ENCODE measurements at places on chromosomes 12 and 14.

- DNase-seq, result no peak
Measured at GRCh38 chr14:68891851-68892660, 87.0 kb downstream of the ACTN1 start.

DNA sequence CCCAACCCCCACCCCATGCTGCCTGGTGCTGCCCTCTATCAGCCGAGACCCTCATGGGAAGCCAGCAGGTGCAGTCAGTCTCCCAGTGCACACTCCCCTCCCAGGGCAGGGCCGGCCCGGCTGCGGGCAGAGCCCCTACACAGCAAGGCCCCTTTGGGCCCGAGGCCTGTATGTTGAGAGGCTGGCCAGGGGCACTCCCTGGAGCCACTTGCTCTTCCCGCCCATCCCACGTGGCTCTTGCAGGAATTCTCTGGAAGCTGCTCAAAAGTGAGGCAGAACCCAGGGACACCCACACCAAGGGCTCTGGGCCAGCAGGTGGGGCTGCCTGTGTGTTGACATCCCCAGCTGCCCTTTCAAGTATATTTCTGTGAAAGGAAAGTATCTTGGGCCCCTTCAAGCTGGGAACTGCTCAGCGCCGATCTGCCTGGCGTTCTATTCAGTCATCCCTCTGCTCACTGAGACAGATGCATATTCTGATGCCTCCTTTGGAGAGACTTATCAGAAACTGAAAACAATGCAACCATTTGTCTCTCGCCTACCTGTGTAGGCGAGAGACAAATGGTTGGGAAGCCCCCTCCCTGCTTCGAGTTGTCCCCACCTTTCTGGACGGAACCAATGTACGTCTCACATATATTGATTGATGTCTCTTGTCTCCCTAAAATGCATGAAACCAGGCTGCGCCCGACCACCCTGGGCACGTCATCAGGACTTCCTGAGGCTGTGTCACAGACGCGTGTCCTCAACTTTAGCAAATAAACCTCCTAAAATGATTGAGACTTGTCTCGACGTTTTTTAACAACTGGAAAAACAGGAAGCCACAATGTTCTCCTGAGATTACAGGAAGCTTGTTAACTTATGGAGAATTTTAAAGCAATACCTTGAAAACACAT is 6.0 kb downstream of the GPR132 start:
- no peak for DNase-seq

- no peak for DNase-seq
Measured at GRCh38 chr12:105775343-105775742, 363.4 kb downstream of the NUAK1 start.

- DNase-seq, result peak; percentile 2
Measured at GRCh38 chr12:22658214-22658613, 33.2 kb downstream of the ETNK1 start.

DNA sequence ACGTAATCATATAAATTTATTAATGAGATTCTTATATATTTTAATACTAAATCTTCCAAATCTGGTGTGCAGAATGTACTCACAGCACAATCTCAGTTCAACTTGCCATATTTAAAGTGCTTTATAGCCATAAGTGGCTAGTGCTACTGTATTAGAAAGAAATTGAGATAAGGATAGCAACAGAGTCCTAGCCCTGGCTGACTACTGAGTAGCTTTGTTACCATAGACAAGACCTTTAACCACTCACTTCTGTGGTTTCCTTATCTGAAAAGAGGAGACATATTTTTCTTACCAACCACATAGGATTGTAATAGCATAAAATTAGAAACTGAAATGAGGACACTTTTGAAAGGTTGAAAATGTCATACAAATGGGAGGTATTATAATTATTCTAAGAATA is 2.0 kb upstream of the CHURC1 start:
- no peak for DNase-seq

DNA sequence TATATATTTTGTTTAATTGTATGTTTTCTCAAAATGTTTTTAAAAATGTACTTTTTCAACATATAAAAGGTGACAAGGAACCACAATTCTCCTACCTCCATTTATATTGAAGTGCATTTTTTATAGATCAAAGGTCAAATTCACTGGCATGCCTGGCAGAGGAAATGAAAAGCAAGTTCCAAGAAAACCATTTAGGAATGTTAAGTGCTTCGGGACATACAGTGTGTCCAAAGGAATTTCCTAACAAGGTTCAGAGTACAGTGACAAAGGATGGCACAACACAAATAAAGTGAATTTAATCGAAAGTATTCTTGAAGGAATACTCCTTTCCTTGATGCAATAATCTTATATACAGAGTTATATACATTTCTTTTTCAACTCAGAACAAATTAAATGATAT is 242.3 kb downstream of the CCER1 start:
- peak; percentile 10 for DNase-seq

DNA sequence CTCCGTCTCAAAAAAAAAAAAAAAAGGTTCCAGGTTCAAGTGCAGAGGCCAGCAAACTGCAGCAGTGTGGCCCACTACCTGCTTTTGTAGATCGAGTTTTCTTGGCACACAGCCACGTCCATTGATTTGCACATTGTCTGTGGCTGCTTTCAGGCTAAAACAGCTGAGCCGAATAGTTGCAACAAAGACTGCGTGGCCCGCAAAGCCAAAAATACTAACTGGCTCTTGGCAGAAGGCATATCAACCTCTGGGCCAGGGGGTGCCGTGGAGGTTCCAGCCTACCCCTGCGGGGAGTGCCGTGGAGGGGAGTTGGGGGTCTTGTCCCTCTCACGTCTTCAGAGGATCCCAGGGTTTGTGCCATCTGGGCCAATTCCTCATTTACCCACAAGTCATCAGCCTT is 170.1 kb downstream of the ADGRD1 start:
- DNase-seq, result no peak

- DNase-seq, result no peak
Measured at GRCh38 chr12:40726366-40726765, 34.1 kb downstream of the CNTN1 start.

DNA sequence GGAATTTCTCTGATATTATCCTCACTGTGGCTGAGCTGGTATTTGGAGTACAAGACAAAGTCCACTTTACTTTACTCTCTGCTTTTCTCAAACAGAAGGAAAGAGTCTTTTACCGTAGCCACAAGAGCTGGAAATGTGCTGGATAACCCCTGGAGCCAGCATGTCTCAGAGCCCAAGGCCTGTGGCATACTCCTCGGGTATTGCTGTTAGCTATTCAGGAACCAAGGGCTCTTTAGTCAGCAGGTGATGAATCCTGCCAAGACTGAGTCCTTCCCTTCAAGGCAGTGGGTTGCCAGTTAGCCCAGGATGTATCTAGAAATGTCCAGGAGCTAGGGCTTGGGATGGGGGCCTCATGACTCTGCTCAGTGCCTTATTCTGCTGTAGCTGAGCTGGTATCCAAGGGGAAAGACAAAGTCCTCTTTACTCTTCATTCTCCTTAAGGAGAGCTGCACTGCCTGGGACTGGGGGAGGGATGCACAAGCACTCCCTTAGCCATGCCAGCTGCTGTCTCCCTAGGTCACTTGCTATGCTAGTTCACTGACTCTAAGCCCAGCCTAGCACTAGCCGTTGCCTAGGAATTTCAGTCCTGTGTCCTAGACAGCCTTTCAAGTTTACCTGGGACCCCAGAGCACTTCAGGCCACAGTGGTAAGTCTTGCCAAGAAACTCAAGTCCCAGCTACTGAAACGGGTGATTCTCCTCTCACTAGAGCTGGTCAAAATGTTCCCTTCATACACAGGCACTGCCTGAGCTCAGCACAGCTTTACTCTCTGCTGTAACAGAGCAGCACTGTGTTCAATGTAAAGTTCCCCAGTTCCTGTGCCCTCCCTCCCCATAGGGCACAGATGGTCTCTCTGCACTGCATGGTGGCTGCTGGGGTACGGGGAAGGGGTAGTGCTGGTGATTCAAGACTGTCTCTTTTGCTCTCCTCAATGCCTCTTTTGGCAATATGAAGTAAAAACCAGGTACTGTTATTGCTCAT is 136.4 kb downstream of the SLC35F4 start:
- DNase-seq, result no peak

- no peak for DNase-seq
Measured at GRCh38 chr14:22761734-22762133, 4.8 kb upstream of the OXA1L start.

- no peak for DNase-seq
Measured at GRCh38 chr14:47606566-47606965, 68.8 kb downstream of the MDGA2 start.

DNA sequence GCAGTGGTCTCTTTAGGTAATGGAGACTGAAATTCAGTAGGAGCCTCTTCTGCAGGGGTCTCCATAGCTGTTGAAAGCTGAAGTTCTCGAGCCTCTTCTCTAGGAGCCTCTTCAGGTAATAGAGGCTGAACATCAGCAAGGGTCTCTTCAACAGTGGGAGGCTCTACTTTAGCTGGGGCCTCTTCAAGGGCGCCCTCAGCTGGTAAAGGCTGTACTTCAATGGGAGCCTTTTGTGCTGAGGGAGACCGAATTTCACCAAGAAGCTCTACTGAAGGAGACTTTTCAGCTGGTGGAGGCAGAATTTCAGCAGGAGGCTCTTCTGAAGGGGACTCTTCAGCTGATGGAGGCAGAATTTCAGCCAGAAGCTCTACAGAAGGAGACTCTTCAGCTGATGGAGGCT is 1.5 kb downstream of the FSCB start:
- DNase-seq, result no peak

DNA sequence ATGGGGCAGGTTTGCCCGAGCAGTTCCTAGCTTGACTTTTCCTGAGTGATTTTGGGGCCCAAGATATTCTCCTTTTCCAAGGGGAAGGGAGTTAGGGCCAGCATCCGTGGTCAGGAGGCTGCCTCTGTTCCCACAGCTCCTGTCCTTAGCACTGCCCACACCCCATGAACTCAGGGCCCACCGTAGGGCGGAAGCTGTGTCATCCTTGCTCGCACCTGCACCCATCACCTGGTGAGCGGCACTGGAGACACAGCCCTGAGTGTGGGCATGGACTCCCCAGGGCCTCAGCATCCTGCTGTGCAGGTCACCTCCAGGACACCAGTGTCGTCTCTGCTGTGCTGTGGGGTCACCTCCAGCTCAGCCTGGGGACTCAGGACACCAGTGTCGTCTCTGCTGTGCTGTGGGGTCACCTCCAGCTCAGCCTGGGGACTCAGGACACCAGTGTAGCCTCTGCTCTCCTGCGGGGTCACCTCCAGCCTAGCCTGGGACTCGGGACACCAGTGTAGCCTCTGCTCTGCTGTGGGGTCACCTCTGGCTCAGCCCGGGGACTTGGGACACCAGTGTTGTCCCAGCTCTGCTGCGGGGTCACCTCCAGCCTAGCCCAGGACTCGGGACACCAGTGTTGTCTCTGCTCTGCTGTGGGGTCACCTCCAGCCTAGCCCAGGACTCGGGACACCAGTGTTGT is 322.9 kb downstream of the ADGRD1 start:
- no peak for DNase-seq

- DNase-seq, result no peak
Measured at GRCh38 chr12:27276275-27276674, 32.2 kb downstream of the STK38L start.

GRCh38 chr14:99073431-99073830 is 198.6 kb downstream of the BCL11B start:
- DNase-seq, result no peak

GRCh38 chr12:4047421-4047820 is 174.2 kb upstream of the PARP11 start:
- DNase-seq, result no peak

DNA sequence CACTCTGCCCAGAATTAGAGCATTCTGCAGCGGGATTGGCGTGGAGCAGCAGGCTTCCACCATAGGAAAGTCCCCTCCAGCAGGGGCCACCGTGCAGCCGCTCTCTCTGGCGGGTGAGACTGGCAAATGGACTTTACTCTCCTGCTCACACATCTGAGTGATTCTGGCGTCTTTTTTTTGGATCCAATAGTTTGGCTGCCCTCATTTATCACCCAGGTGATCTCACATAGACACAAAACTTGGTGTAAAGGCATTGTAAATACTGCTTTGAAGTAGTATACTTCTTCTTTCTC is 130.3 kb downstream of the TGFB3 start:
- DNase-seq, result no peak

- no peak for DNase-seq
Measured at GRCh38 chr14:59755409-59756135, 115.0 kb downstream of the RTN1 start.

GRCh38 chr14:102786768-102787167 is 9.5 kb downstream of the TRAF3 start:
- no peak for DNase-seq

DNA sequence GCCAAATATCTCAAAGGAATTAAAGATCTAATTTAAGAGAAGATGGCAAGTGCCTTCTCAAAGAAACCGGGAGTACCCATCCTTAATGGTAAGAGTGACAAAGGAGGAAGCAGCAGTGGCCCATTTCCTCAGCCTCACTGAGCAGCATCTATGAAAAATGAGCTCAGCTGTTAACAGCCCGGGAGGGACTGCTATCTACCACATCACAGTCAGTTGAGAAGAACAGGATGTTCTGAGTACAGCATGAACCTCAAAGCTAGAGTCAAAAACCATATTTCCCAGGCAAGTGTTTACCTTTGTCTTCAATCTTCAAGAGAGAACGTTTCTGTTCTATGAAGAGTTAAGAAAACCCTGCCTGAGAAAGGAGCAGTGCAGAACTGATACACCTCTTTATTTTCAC is 115.0 kb downstream of the BTG1 start:
- no peak for DNase-seq

DNA sequence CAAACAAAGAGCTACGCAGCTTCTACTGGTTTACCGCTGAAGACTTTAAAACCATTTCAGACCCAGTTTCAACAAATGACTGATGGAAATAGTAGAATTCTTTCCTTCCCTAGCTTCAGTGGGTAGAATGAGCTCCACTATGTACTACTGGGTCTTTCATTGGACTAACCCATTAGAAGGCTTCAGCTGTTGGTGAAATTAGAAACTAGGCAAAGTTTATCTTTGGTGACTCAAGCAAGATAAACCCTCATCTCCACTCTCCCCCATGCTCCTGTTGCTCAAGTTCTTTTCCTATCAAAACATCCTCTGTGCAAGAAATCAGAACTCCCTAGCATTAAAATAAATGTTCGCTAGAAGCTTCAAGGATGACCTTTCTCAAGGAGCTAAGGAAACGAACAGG is 159.2 kb downstream of the PAWR start:
- no peak for DNase-seq

GRCh38 chr14:57302883-57303282 is 34.1 kb downstream of the AP5M1 start:
- DNase-seq, result no peak

DNA sequence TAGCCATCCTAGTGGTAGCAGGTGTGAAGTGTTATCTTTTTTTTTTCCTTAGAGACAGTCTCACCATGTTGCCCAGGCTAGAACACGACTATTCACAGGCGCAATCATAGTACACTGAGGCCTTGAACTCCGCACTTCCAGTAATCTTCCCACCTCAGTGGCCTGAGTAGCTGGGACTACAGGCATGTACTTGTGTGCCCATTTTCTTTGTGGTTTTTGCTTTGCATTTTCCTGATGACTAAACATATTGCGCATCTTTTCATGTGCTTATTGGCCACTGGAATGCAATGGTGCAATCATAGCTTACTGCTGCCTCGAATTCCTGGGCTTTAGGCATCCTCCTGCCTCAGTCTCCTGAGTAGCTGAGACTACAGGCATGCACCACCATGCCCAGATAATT is 33.3 kb upstream of the GCH1 start:
- no peak for DNase-seq

Measured in pulmonary artery endothelial cell (primary cell).